AG08395 (cell line): ENCODE measurements at places on chromosomes 13 and 19.

GRCh38 chr13:93752541-93752940 lies 525.9 kb downstream of the GPC6 start:
- no peak for DNase-seq

DNA sequence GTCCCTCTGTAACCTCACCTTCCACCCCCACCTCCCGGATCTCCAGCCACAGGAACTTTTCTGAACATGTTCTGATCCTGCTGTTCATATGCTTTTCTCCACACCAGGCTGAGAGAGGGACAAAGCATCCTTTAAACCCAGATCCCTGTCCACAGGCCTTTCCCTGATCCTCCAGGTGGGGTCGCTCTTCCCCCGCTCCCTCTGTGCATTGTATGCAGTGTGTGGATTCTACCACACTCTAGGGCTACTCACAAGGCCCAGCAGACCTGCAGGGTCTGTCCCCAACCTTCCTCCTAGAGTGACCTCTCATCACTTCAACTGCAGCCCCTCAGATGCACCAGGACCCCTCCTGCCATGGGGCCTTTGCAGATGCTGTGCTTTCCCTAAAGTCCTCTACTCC lies 1200.6 kb downstream of the UQCRFS1 start:
- DNase-seq: no peak

DNA sequence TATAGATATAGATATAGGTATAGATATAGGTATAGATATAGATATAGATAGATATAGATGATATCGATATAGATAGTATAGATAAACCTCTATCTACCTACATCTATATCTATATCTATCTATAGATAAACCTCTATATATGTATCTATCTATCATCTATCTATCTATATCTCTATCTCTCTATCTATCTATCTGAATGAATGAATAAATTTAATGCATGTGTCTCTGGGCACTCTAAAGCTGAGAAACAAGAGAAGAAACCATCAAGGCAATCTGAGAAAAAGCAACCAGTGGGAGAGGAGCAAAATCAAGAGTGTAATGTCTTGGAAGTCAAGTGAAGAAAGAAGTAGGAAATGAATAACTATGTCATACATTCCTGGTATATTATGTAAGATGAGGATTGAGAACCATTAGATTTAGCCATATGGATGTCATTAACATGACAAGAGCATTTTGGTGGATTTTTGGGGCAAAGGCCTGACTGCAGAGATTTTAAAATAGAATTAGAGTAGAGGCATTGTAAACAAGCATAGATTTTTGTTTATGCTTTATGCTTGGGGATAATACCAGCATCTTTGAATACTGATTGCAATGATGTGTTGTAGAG lies 1262.7 kb upstream of the MIR17HG start:
- peak; percentile 33 for DNase-seq

- DNase-seq: peak; percentile 29
Observed at GRCh38 chr13:60329221-60329923, 67.6 kb upstream of the TDRD3 start.

DNA sequence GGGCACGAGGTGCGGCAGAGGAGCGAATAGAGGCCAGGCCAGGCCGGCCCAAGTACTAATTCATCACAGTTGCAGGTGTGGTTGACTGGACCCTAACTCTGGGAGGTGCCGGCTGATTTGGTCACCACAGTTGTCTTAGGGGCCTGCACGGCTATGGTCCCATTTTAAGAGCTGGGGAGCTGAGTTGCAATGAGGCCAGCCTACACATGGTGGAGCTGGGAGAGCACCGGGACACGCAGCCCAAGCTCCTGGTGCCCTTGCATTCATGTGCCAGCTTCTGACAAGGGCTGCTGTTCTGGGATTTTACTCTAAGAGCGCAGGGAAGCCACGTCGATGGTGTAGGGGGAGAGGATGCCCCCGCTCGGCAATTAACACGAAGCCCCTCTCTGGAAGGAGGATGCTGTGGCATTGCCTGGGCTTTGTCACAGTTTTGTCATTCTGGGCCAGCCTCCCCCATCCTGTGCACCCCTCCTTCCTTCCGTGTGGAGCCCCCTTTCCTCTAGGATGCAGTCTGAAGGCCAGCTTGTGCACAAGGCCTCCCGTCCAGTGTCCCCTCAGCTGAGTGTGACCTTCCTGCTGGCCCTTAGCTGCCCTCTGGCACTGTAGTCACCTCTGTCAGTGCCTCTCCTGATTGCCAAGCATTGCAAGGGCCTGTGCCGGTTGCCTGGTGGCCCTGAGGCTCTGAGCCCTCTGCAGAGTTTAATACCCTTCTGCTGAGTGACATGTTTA lies 109.4 kb upstream of the C1QTNF9B start:
- no peak for DNase-seq

GRCh38 chr13:36717966-36718545 lies 44.2 kb downstream of the SERTM1 start:
- DNase-seq: no peak

DNA sequence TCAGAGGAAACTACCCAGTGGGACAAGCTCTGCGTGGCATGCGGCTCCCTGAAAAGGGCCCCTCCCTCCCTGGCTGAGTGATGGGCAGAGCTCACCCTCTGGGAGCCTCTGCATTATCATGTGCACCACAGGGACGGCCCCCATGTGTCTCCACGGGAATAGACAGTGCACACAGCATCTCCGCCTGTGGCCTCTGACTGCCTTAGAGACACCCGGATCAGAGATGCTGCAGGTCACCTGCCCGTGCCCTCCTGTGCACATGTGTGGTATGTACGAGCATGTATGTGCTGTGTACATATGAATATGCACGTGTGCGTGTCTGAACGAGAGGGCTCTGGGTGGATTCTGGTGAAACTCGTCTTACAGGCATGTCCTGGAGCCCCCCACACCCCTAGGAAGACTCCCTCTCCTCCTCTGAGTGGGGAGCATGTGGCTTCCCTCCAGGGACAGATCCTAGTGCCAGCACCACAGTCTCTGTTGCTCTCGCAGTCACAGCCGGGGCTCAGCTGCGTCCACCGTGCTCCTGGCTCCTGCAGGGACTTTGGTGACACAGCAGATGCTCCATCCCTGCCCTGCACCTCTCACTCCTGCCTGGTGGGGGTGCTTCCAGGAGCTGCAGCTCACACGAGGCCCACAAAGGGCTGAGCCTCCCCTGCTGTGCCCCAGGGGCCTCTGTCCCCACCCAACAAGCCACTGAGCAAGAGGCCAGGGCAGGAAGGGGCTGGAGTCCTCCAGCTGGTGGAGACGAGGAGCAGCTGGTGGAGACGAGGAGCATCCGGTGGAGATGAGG lies 19.6 kb downstream of the C13orf46 start:
- DNase-seq: no peak

DNA sequence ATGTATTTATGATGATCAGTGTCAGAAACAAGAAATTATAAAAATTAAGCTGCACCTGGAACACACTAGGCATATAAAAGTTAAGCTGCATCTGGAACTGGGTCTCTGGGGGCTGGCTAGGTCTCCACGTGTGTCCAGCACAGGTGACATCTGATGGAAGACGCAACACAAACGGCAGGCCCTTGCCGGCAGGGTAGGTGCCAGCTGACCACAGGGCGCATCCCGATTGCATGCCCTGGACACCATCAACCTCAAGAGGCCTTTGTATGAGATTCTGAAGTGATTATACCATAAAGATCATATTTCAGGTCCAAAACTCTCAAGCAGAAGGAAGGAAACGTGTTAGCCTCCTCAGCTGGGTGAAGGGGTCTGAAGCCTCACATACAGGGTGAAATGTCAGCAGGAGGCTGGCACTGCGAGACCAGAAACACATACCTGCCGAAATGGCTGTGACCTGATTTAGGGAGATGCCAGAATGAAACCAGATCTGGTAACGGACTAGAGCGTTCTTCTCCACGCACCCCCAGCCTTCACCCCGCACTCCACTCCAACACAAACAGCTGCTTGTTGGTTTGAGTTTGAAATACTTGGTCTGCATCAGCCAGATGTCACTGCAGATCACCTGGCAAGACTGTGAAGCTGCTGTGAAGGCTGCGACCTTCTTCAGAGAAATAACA lies 37.3 kb downstream of the COL4A1 start:
- DNase-seq: no peak

DNA sequence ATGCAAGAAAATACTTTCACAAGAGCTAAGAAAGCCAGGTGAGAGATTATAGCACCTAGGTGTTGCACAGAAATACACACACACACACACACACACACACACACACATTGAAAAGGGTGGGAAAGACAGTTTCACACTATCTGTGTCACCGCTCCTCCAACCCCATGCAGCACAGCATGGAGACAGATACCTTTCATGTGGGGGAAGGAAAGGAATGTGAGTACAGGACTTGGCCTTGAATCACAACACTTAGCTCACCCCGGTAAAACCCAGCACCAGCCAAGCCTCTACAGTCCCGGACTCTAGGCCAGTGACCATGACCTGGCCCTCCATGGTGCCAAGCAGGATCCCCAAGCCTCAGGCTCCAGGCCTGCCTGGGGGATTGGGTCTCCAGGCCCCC lies 462.0 kb upstream of the SPRY2 start:
- DNase-seq: no peak

DNA sequence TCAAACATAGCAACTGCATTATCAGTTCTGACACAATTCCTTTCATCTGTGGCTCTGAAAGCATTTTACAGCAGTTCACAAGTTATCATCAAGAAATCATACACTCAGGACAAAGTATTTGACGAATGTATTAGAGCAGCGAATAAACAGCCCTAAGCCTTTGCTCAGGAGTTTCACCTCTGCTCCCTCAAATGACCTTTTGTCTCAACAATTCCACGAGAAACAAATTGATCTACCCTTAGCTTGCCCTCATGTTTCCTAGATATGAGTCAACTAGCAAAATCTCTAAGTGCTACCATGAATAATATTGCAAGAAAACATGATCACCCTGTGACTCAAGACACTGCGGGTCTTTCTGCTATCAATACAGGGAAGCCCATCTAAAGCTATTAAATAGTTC lies 396.1 kb downstream of the EFNB2 start:
- DNase-seq: no peak

- DNase-seq: no peak
Observed at GRCh38 chr13:26052337-26052736, 521 bp upstream of the SHISA2 start.

- peak; percentile 21 for DNase-seq
Observed at GRCh38 chr13:45374917-45375316, 33.9 kb upstream of the TPT1 start.

DNA sequence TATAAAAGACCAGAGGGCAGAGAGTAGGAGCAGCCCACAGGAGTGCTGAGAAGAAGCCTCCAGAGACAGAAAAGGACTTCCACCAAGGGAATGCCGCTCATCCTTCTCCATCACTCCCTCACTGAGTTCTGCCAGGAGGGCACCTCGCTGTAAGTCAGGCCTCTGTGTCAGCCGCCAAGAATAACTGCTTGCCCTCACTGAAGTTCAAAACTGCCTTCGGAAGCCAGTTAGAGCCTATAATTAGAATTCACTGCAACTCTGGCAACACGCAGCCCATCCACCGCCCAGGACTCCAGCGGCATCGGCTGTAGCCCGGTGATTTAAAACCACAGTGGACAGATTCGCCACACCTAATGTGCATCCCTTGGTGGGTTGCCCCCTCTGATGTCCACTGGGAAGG lies 281.8 kb upstream of the ZNF507 start:
- no peak for DNase-seq

- DNase-seq: no peak
Observed at GRCh38 chr19:41811036-41811435, 14.6 kb downstream of the CEACAM3 start.

GRCh38 chr19:34370983-34371382 lies 6.0 kb downstream of the GPI start:
- no peak for DNase-seq

- no peak for DNase-seq
Observed at GRCh38 chr13:39225860-39226259, 187.6 kb downstream of the NHLRC3 start.

- no peak for DNase-seq
Observed at GRCh38 chr19:33462112-33462791, 59.3 kb downstream of the PEPD start.

GRCh38 chr19:4108767-4109625 lies 14.9 kb downstream of the MAP2K2 start:
- DNase-seq: no peak

DNA sequence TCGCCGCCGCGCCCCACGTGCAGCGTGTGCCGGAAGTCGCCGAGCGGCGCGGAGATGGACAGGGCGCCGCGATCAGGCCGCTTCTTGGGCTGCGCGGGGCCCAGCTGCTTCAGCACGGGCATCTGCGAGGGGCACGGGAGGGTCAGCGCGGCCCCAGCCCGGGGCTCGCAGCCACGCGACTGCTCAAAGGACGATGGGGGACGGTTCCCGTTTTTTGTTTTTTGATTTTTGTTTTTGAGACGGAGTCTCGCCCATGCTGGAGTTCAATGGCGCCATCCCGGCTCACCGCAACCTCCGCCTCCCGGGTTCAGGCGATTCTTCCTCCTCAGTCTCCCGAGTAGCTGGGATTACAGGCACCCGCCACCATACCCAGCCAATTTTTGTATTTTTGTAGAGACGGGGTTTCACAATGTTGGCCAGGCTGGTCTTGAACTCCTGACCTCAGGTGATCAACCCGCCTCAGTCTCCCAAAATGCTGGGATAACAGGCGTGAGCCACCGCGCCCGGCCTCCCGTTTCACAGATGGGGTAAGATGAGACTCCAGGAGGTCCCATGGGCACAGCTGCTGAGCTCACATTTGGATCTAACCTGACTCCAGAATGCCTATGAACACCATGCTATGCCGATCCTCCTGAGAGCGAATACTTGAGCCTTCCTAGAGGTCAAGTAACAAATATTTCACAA lies 2.0 kb upstream of the LENG9 start:
- DNase-seq: no peak

DNA sequence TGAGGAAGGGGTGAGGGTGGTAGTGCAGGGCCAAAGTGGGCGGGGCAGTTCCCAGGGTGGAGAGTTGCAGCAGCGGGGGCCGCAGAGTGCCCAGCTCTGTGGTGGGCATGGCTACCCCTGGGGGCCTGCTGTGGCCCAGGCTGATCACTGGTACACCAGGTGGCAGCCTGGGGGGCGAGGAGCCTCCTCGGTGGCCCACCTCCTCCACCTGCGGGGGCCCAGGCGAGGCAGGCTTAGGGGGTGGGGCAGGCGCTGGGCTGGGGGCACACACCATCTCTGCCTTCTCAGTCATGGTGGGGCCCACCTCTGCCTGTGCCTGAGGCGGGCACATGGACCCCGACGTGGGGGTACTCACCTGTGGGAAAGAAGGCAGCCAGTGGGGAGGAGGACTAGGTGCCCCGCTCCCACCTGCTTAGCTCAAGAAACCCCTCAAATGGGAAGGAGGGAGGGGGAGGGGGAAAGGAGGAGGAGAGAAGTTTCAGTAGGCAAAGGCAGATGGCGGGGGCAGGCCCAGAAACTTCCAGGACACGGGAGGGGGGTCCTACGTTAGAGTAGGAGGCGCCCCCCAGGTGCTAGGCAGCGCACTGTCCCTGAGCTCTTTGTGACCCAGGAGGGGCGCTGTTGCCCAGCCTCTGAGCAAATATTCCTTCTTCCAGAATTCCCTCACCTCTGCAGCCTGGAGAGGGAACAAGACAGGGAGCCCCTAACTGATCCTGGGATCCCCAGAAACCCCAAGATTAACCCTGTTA lies 1.6 kb downstream of the LYL1 start:
- no peak for DNase-seq

- no peak for DNase-seq
Observed at GRCh38 chr13:110652764-110653163, 37.4 kb downstream of the NAXD start.

- no peak for DNase-seq
Observed at GRCh38 chr13:45921162-45921736, 69.7 kb upstream of the SIAH3 start.
